Upper lobe of right lung (tissue), 1 donor: ENCODE measurements at places on chromosomes 5 and 9.

- peak overlapping the region; percentile 54 for H3K4me3 ChIP-seq
- H3K36me3 ChIP-seq: no peaks in the 10 kb centered on the region
Measured at GRCh38 chr5:59274106-59274636, 619.4 kb downstream of the PDE4D start.

- H3K27ac ChIP-seq: no peak overlapping the region
- H3K27me3 ChIP-seq: no peaks in the 10 kb centered on the region
- H3K36me3 ChIP-seq: no peaks in the 10 kb centered on the region
- no peak for DNase-seq
- H3K4me1 ChIP-seq: no peaks in the 10 kb centered on the region
Measured at GRCh38 chr9:117265253-117265652, 149.6 kb downstream of the ASTN2 start.

DNA sequence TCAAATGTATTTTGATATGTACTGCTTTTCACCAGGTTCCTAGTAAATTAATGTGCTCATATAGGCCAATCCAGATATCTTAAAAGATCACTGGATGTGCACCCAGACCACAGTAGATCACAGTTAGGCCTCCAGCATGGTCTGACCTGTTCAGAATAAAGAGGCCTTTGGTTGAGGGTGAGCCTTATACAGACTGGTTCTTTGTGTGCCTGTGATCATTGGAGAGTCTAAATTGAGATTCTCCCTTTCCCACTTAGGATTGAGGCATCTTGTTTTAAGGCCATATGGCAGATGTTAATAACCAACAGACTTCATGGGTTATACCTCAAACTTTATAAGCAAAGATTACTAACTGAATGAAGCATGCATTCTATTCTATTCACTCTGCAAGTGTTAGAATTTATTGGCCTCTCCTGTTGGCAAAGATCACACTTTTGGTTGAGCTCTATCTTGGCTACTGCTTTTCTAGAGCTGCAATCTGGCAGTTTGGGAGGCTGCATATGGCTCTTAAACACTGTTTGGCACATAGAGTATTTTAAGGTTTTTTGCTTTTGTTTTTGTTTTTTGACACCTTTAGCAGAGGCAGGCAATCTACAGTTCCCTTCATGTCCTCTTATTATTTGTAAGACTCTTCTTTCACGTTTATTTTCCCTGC, 8.5 kb downstream of the CHSY3 start:
- no peak for DNase-seq
- no peaks in the 10 kb centered on the region for H3K36me3 ChIP-seq
- no peak overlapping the region for H3K27ac ChIP-seq
- H3K27me3 ChIP-seq: no peaks in the 10 kb centered on the region
- no peaks in the 10 kb centered on the region for H3K4me1 ChIP-seq

- H3K4me1 ChIP-seq: no peaks in the 10 kb centered on the region
- no peaks in the 10 kb centered on the region for H3K27me3 ChIP-seq
- DNase-seq: no peak
- no peak overlapping the region for H3K4me3 ChIP-seq
- no peak overlapping the region for H3K27ac ChIP-seq
- H3K36me3 ChIP-seq: no peaks in the 10 kb centered on the region
Measured at GRCh38 chr5:154625031-154625430, 130.1 kb upstream of the LARP1 start.

GRCh38 chr5:142014911-142015584, 2.2 kb upstream of the GNPDA1 start:
- no peak overlapping the region for H3K4me3 ChIP-seq
- peaks cover 29% of the 10 kb centered on the region for H3K4me1 ChIP-seq
- DNase-seq: no peak
- no peaks in the 10 kb centered on the region for H3K36me3 ChIP-seq
- H3K27me3 ChIP-seq: no peaks in the 10 kb centered on the region

- no peak overlapping the region for H3K4me3 ChIP-seq
- H3K36me3 ChIP-seq: peaks cover 46% of the 10 kb centered on the region
- peaks cover 58% of the 10 kb centered on the region for H3K4me1 ChIP-seq
- DNase-seq: no peak
- peak overlapping the region; percentile 100 for H3K27ac ChIP-seq
Measured at GRCh38 chr9:129138144-129138462, 26.9 kb downstream of the PTPA start.

DNA sequence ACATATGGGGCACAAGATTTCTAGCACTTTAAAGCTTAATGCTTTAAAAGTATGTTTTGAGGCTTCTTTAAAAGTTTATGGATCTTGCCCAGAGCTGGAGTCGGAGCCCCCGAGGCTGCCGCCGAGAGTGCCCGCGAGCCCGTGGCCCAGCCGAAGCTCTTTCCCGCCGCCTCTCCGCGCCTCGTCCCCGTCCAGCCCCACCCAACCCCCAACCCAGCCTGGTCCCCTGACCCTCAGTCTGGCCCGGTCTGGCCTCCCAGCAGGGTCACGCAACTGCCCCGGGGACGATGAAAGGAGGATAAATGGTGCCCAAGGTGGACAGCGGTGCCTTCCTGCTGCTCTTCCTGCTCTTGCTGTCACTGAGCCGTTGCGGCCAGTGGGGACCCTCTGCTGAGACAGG, 1.7 kb downstream of the TSSK1B start:
- H3K27ac ChIP-seq: no peak overlapping the region
- H3K4me1 ChIP-seq: no peaks in the 10 kb centered on the region
- no peak for DNase-seq
- no peaks in the 10 kb centered on the region for H3K27me3 ChIP-seq

- no peak overlapping the region for H3K4me3 ChIP-seq
- H3K4me1 ChIP-seq: no peaks in the 10 kb centered on the region
- DNase-seq: no peak
Measured at GRCh38 chr5:146539973-146540372, 24.0 kb upstream of the GPR151 start.

DNA sequence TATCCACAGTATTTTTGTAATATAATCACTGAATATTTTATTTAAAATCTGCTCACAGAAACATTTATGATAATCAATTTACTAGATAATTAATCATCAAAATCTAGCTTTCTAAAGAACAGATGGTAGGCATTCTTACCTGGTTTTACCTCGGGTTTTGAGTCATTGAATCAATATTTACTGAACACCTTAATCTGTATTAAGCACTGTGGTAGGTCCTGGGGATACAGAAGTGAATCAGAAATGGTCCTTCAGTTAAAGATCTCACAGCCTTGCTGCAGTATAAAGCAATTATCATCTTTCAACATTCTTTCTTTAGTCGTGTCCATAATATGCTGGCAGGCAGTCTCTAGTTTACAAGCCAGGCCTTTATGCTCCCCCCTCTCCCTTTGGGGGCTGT, 2.0 kb upstream of the MEIKIN start:
- H3K27ac ChIP-seq: no peak overlapping the region
- no peak overlapping the region for H3K4me3 ChIP-seq
- H3K27me3 ChIP-seq: no peaks in the 10 kb centered on the region
- DNase-seq: no peak
- H3K4me1 ChIP-seq: no peaks in the 10 kb centered on the region
- H3K36me3 ChIP-seq: no peaks in the 10 kb centered on the region

GRCh38 chr5:1227667-1228066, 2.5 kb downstream of the SLC6A18 start:
- H3K36me3 ChIP-seq: no peaks in the 10 kb centered on the region
- H3K27me3 ChIP-seq: no peaks in the 10 kb centered on the region
- no peak for DNase-seq
- H3K4me3 ChIP-seq: no peak overlapping the region
- H3K4me1 ChIP-seq: no peaks in the 10 kb centered on the region

GRCh38 chr9:117305454-117305853, 109.4 kb downstream of the ASTN2 start:
- no peak overlapping the region for H3K4me3 ChIP-seq
- no peaks in the 10 kb centered on the region for H3K4me1 ChIP-seq
- no peaks in the 10 kb centered on the region for H3K36me3 ChIP-seq
- no peak overlapping the region for H3K27ac ChIP-seq

DNA sequence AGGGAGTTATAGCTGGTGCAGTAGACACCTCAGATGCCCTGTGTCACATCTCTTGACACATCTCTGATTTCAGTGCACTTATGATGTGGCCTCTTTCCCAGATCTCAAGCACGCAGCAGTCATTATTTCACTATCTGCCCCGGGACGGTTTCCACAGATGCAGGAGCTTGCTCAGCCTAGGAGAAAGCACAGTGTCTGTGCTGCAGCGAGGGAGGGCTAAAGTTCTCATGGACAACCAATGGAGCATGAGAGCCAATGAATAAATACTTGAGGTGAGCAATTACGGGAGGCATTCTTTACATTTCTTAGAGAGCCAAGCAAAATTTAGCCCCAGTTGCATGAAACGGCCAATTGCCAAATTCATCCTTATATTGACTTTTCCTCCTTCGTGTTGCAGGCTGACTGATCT, 7.4 kb upstream of the MOB3B start:
- no peak for DNase-seq
- peaks cover 38% of the 10 kb centered on the region for H3K4me1 ChIP-seq
- no peaks in the 10 kb centered on the region for H3K36me3 ChIP-seq

GRCh38 chr9:104810421-104811339, 46.8 kb downstream of the NIPSNAP3B start:
- no peak overlapping the region for H3K27ac ChIP-seq
- no peaks in the 10 kb centered on the region for H3K4me1 ChIP-seq
- no peak overlapping the region for H3K4me3 ChIP-seq
- no peaks in the 10 kb centered on the region for H3K27me3 ChIP-seq
- peaks cover 94% of the 10 kb centered on the region for H3K36me3 ChIP-seq
- no peak for DNase-seq

- H3K4me1 ChIP-seq: peaks cover 5% of the 10 kb centered on the region
- H3K4me3 ChIP-seq: no peak overlapping the region
- no peaks in the 10 kb centered on the region for H3K27me3 ChIP-seq
- peaks cover 51% of the 10 kb centered on the region for H3K36me3 ChIP-seq
- no peak overlapping the region for H3K27ac ChIP-seq
Measured at GRCh38 chr9:124399323-124399967, 15.8 kb downstream of the PSMB7 start.

- H3K27me3 ChIP-seq: no peaks in the 10 kb centered on the region
- no peak overlapping the region for H3K4me3 ChIP-seq
- no peak for DNase-seq
- H3K36me3 ChIP-seq: no peaks in the 10 kb centered on the region
- no peaks in the 10 kb centered on the region for H3K4me1 ChIP-seq
Measured at GRCh38 chr5:133603711-133604110, 8.6 kb downstream of the FSTL4 start.

- no peaks in the 10 kb centered on the region for H3K4me1 ChIP-seq
- peak; percentile 72 for DNase-seq
- H3K27me3 ChIP-seq: no peaks in the 10 kb centered on the region
- H3K36me3 ChIP-seq: no peaks in the 10 kb centered on the region
- no peak within 1 kb of the TSS for H3K27ac ChIP-seq
Measured at GRCh38 chr9:111794835-111795556, at the start of gene SHOC1. Gene SHOC1 (minus strand): TSS chr9:111794937. CDS start chr9:111791418, 3,519 bp downstream.

DNA sequence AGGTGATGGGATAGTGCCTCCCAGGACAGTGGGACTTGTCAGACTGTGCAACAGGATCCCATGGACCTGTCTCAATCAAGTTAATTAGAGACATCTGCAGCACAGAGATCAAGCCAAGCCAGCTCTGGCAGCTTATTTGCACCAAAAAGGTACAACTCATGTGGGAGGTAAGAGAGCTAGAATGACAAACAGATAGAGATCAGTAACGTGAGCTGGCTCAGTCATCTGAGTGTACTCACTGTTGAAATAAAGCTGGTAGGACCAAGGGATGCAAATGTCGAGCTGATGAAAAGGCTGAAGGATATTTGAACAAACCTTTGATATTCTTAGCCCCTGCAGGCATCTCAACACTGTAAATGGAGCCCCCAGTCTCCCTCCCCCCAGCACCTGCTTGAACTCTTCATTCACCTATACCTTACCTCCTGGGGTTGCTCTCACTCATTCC, 198.1 kb downstream of the EFNA5 start:
- no peaks in the 10 kb centered on the region for H3K36me3 ChIP-seq
- DNase-seq: no peak
- peaks cover 9% of the 10 kb centered on the region for H3K4me1 ChIP-seq
- no peaks in the 10 kb centered on the region for H3K27me3 ChIP-seq
- H3K4me3 ChIP-seq: no peak overlapping the region

DNA sequence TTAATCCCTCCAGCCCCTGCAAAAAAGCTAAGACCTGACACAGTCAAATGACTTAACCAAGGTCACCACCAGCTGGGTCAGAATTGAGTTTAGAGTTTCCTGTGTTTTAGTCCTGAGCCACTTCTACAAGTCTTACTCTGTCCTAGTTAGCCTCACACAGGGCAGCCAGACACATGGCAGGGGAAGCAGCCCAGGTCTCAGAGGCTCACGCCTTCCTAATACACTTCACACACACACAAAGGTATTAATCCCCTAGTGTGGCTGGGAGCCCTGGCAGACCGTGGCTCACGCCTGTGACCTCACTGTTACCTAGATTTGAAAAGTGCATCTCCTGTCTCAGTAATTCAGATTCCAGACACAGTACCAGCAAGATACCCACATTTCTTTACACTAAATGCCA, 77.4 kb upstream of the WWC1 start:
- no peaks in the 10 kb centered on the region for H3K27me3 ChIP-seq
- no peak for DNase-seq
- no peaks in the 10 kb centered on the region for H3K36me3 ChIP-seq

GRCh38 chr5:140111011-140111858, 2.7 kb upstream of the PURA start:
- no peaks in the 10 kb centered on the region for H3K36me3 ChIP-seq
- H3K27ac ChIP-seq: no peak overlapping the region
- peaks cover 53% of the 10 kb centered on the region for H3K4me1 ChIP-seq
- H3K27me3 ChIP-seq: no peaks in the 10 kb centered on the region
- no peak overlapping the region for H3K4me3 ChIP-seq

DNA sequence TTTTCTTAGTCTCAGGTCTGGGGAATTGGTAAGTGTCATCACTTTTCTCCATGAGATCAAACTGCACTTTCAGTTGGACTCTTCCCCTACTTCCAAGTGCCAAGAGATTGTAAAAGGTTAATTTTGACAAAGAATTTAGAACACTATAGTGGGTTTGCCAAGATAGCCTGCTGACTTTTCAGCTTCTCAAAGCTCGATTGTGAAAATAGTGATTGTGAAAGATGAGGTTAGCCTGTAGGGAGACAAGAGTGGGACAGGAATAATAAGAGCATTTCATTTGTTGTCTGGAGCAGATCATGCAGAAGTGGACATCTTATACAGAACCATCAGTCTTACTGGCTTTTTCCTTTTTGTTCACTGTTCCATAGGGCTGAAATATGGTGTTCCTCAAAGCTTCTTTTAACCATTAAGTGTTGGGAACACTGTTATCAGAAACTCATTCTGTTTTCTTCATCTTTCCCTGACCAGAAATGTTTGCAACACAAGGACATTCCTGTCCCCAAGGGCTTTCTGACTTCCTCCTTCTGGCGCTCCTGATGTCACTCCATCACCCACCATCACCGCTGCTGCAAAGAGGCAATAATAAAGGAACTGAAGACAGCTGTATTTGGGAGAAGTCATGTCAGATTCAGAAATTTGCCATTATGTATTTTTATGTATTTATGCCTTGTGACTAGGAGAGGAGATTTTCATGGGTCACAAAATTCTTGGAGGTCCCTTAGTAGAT, 11.6 kb upstream of the SPTAN1 start:
- no peak overlapping the region for H3K27ac ChIP-seq
- DNase-seq: no peak
- peaks cover 69% of the 10 kb centered on the region for H3K36me3 ChIP-seq
- no peak overlapping the region for H3K4me3 ChIP-seq
- H3K4me1 ChIP-seq: no peaks in the 10 kb centered on the region
- no peaks in the 10 kb centered on the region for H3K27me3 ChIP-seq
